ENCODE measurements at places on chromosomes 6 and 20.
A peak's percentile ranks its signal among the peaks of the same experiment; 100 is the strongest.

DNA sequence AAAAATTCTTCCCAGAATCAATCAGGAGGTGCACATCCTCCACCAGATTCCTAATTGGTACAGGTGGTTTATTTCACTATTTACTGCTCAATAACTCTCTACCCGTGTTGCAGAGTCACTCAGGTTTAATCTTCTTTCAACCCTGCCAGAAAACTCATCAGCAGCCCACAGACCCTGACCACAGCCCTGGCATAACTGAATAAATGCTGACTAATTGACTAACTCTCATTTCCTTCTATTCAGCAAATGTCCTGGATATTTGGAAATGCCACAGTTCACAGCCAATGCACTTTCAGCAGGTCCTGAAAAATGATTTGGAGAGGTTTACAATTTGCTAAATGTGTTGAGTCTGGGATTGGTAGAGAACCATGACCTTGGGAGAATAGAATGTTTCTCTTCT, 62.3 kb downstream of the TRMT6 start:
- DNase-seq, result peak; percentile 17

GRCh38 chr6:159035891-159036290, 8.9 kb downstream of the TAGAP start:
- DNase-seq, result no peak

DNA sequence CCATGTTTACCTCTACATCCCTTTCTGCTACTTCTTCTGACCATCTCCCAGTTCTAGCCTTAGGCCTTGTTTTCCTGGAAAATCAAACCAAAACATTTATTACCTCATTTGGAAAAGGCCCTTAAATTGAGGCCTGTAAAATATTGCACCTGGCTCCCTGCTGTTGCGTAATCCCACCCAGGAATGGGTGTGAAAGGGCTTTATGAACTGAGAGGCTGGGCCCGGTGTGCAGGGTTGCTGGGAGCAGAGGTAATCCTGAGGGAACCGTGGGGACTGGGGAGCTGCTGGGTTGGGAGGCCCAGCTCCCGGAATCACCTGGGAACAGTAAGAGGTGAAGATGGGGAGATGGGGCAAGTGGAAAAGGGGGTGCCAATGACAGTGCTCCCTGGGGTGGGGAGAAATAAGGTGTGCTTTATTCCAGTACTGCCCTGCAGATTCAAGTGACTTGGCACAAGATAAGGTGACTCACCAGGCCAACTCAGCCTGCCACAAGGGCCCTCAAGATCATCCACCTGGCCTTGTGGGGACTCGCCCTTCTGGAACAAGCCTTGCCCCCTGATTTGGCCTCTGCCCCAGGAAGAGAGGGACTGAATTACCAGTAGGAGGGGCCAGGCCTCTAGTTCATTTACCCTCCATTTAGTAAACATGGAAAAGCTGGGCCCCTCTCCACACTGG, 44.2 kb downstream of the KCNK5 start:
- no peak for DNase-seq

GRCh38 chr6:1144842-1145767, 166.8 kb upstream of the FOXQ1 start:
- DNase-seq, result no peak

DNA sequence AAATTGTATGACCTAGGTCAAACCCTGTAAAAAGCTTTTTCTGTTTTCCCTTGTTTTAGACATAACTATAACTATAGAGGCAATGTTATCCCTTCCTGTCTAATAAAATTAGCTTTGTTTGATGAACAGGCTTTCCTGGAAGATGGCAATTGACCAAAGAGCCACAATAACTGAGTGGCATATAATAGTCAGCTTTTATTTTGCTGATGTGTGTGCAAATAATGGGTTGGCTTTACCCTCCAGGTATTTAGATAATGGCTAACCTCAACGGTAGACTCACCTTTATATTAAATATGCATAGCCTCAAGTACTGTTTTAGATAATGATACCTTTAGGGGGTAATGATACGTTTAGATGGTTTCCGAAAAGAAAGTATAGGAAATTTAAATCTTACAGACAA, 15.0 kb downstream of the TBXT start:
- DNase-seq, result no peak

GRCh38 chr20:4256874-4257273, 241.5 kb upstream of the RNF24 start:
- no peak for DNase-seq

GRCh38 chr6:43702534-43703440, 15.2 kb upstream of the MRPS18A start:
- DNase-seq, result peak; percentile 93

DNA sequence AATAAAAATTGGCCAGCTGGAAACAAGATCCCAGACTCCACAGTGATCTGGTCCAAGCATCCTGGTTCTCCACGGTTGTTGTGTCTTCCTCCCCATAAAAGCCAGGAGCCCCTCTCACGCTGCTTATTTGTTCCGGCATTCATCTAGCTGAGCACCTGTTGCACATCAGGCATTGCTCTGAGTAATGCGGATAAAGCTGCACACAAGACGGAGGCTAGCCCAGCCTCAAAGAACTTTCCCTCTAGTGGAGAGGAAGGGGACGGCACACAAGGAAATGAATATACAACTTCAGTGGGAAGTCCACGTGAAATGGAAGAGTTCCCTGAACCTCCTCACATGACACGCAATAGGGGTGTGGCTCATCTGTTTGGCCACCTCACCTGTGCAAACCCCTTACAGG, 30.3 kb upstream of the NXT1 start:
- no peak for DNase-seq

DNA sequence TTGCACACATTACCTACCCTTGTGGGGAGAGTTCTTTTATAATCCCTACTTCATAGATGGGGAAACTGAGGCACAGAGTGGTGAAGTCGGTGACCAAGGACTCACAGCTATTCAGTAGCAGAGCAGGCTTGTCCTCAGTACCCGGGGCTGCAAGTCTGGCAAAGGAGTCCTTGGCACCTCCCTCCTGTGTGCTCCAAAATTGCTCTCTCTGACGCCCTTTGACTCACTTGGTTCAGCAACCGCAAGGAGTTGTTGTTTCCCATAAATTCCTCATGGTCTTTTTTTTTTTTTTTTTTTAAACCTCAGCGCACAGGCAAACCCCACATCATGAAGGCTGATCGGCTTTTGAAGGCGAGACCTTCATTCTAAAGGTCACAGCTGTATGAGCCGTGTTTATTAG, 143.2 kb downstream of the CEBPB start:
- no peak for DNase-seq

- DNase-seq, result no peak
Observed at GRCh38 chr6:35258858-35259193, 709 bp upstream of the ZNF76 start.

GRCh38 chr20:34615477-34615876, 57.0 kb downstream of the MAP1LC3A start:
- no peak for DNase-seq

- DNase-seq, result no peak
Observed at GRCh38 chr6:157224951-157225574, 98.3 kb downstream of the TMEM242 start.

- no peak for DNase-seq
Observed at GRCh38 chr6:122128445-122128844, 271.0 kb upstream of the HSF2 start.

DNA sequence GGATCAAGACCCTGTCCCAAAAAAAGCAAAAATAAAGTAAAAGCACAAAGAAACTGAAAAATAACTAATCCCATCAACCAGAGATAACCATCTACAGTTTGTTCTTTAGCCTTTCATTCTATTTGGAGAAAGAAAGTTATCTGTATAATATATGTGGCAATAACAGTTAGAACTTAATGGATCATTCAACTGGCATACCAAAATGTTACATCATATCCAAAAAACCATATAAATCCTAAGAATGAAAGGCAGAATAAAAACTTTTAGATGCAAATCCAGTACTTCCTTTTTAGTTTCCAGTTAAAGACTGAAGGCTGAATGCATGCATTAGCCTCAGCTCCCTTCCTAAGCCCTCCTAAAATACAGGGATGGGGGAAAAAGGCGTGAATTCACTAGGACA, 25.2 kb downstream of the ILRUN start:
- DNase-seq, result no peak

- DNase-seq, result no peak
Observed at GRCh38 chr20:1438361-1438760, 28.3 kb downstream of the NSFL1C start.

GRCh38 chr6:82419132-82419581, 55.5 kb downstream of the TPBG start:
- DNase-seq, result no peak

- peak; percentile 53 for DNase-seq
Observed at GRCh38 chr6:104858642-104859041, 1.1 kb downstream of the HACE1 start.

- no peak for DNase-seq
Observed at GRCh38 chr20:17940224-17940971, 28.2 kb downstream of the SNX5 start.

GRCh38 chr6:166168616-166169548, 1.2 kb upstream of the TBXT start:
- peak; percentile 17 for DNase-seq

DNA sequence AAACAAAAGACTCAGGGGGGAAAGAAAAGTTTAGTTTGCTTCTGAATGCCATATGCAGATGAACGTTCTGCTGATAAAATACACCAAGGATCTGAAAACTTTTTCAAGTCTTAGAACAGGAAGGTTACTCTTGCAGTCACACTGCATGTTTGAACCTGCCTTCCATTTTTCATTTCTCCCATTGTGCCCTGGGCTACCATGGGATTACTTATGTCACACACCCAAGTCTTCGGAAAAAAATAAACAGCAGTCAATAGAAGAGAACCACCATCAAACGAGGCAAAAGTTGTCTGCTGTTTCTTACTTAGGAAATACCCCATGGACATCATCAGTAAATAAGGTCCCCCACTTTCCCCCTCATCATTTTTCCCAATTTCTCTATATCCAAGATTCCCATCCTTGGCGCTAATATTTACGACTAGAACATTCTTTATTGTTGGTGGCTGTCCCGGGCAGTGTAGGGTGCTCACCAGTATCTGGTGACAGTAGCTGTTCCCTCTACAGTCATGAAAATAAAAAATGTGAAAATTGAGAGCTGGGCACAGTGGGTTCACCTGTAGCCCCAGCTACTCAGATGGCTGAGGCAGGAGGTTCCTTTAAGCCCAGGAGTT, 202.5 kb downstream of the BCAS1 start:
- no peak for DNase-seq

DNA sequence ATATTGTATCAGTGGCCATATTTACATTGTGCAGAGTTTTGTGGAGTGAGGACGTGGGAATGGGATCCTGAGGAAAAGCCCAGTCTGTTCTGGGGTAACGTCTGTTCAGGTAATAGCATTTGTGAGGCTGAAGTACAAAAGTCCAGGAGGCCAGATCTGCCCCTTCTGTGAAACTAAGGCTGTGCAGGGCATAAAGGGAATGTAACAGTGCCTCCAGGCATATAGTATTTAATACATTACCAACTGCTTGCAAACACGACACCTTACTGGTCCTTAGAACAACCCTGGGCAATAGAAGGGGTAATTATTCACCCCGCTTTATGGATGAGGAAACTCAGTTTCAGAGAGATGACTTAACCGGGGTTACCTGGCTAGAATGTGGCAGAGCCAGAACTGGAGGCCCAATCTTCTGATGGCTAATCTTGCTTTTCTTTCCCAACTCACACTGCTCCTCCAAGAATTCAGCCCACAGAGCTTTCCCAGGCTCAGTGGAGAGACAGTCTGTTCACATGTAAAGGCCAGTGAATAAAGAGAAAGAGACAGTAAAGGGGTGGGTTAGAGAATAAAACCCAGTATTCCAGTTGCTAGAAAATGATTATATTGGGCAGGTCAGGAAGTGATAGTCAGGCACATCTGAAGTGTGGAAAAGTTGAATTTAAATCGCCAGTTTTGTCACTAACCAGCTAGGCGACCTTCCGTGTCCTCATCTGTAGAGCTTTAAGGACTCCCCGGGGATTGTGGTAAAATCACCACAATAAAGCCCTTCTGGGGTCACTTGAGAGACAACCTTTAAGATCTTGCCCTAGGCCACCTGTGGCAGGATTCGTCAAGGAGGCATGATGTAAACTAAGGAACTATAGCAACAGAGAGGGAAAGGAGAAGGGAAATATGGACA, 280.7 kb upstream of the CITED2 start:
- DNase-seq, result peak; percentile 47

DNA sequence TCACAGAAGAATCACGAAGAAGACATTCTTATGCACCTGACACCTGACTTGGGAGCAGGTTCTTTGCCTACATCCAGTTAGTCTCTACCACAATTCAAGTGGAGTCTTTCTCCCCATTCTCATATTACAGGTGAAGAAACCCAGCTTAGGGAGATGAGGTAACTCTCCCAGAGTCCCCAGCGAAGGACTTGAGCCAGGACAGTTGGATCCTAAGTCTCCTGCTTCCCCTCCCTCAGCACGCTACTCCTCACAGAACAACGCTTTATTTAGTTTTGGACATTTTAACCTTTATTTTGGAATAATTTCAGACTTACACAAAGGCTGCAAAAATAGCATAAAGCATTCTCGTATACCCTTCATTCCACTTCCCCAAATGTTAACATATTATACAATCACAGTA, 824 bp upstream of the CSTL1 start:
- no peak for DNase-seq

GRCh38 chr6:85644279-85644762, 1.6 kb upstream of the SYNCRIP start:
- DNase-seq, result no peak

Data from kidney (tissue), 22 donors.